ENCODE measurements at places on chromosomes 5 and 9.

GRCh38 chr5:56985936-56986625 lies 34.2 kb upstream of the MIER3 start:
- no peak for DNase-seq

GRCh38 chr5:52139888-52140615 lies 647.7 kb upstream of the ITGA1 start:
- no peak for DNase-seq

GRCh38 chr5:99600952-99601351 lies 672.1 kb upstream of the CHD1 start:
- DNase-seq, result no peak

DNA sequence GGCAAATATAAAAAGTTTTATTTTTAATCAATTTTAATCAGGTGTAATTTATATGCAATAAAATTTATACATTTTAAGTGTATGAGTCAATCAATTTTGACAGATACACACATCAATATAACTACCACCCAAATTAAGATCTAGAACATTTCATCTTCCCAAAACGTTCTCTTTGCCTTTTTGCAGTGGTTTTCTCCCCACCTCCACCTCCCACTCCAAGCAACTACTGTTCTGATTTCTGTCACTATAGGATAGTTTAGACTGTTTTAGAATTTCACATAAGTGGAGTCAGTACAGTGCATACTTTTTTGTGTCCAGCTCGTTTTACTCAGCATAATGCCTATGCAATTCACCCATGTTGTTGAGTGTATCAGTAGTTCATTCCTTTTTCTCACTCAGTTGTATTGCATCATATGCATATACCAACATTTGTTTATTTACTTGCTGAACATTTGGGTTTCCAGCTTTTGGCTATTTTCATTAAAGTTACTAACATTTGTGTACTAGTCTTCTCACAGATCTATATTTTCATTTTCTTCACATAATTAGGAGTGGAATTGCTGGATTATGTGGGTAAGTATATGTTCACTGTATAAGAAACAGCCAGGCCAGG lies 52.2 kb upstream of the DHFR start:
- DNase-seq, result no peak

DNA sequence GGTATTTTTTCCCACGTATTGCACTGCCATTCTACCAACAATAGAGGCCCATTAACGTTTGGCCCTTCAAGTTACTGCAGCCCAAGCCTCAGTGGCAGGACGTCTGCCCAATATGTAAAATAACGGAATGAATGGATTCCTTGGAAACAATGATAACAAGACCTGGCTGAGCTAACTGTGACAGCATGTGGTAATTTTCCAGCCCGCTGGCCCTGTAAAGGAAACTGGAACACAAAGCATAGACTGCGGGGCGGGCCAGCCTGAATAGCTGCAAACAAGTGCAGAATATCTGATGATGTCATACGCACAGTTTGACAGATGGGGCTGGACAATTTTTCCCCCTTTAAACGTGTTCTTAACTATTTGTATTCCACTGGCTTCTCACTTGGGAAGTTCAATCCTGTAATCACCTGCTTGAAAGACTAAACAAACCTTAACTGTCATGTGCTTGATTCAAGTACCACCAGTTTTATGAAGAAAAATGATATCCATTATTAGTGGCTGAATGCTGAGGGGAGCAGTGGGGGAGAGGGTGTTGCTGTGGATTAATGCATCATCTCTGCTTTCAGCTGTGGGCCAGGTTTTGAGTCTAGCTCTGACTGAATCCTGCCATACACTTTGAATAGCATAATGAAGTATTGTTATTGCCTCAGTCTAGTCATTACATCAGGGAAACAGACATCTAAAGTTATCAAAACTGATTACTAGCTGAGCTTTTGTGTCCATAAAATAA lies 323.9 kb downstream of the TMEM161B start:
- DNase-seq, result no peak
